Hindlimb muscle (tissue), 1 donor: ENCODE measurements at places on chromosomes 5 and 9. TPM values are rescaled to one million over a fixed set of nuclear protein-coding genes. Genes with fewer than 3 reads are reported as not detected.

Gene ISL1
- 0.28 TPM for polyA plus RNA-seq

DNA sequence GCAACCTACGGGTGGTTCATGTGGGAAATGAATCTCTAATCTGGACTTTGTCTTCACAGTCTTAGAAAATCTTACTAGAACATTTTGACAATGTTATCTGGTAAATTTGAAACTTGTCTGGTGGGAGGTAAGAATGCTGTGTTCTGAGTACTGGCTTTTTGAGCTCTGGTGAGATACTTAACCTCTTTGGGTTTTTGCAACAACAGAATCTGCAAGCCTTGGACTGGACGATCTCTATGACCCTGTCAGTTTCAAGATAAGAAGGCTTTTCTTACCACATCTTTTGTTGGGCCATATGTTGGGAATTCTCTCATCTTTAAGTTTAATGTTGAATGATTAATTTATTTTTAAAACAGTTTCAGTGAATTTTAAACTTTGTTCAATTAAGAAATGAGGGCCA, 112.9 kb downstream of the GOLPH3 start:
- DNase-seq: no peak

GRCh38 chr5:132049559-132049958, 10.9 kb upstream of the IL3 start:
- DNase-seq: no peak

Gene FCHSD1
- 7.6 TPM for polyA plus RNA-seq

DNA sequence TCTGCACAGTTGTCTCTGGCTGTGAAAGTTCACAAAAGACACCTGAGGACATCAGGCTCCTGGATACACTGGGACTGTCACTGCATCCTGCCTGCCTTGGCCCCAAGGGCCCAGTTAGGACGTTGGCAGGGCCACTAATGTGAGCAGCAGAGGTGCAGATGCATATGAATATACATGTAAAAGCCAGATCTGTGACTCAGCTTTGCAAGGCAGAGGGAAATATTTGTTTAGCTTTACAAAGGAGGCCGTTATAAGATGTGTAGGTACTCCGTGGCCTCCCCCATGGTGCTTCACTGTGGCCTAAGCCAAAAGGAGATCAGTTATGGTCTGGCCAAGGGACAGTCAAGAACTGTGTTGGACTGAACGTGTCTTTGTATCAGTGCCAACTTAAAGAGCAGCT, 4.1 kb upstream of the C1QTNF3 start:
- no peak for DNase-seq

DNA sequence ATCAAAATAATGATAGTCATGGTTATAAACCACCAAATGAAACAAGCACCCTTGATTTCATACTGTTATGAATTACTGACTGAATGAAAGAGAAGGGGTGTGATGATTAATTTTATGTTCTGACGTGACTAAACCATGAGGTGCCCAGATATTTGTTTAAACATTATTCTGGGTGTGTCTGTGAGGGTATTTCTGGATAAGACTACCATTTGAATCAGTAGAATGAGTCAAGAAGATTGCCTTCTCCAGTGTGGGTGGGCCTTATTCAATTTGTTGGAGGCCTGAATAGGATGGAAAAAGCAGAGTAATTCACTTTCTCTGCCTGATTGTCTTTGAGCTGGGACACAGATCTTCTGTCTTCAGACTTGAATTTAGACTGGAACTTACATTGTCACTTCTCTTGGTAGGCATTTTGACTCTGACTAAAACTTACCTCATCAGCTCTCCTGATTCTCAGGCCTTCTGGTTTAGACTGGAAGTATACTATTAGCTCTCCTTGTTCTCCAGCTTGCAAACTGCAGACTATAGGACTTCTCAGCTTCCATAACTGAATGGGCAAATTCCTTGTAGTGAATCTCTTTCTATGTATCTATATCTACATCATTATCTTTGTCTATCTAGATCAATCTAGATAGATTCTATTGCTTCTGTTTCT, 321.9 kb upstream of the TARS1 start:
- no peak for DNase-seq
